ENCODE measurements at places on chromosomes 1 and 21. TPM values are rescaled to one million over a fixed set of nuclear protein-coding genes. Genes with fewer than 3 reads are reported as not detected.

ANGPTL1 gene
- 43.6 TPM for total RNA-seq

ID3 gene
- total RNA-seq, result 17.8 TPM

NENF gene
- total RNA-seq, result 64.2 TPM

CFH gene
- 37.5 TPM for total RNA-seq

RGS2 gene
- total RNA-seq, result 3.5 TPM

- H3K4me3 ChIP-seq, result no peak overlapping the region
- H3K4me1 ChIP-seq, result no peaks in the 10 kb centered on the region
- no peak overlapping the region for H3K27ac ChIP-seq
- no peak for DNase-seq
These were observed 211.2 kb downstream of the PTGER3 start for GRCh38 chr1:70836456-70836855.

- no peaks in the 10 kb centered on the region for H3K4me1 ChIP-seq
- H3K27ac ChIP-seq, result no peak within 1 kb of the TSS
- no peak for DNase-seq
- no peaks in the 10 kb centered on the region for H3K36me3 ChIP-seq
- no peaks in the 10 kb centered on the region for H3K27me3 ChIP-seq
These were observed at the start of gene RAB25 for GRCh38 chr1:156060937-156061636. Gene RAB25 (plus strand): TSS chr1:156061160. CDS start chr1:156061401, 241 bp downstream.

GRCh38 chr1:46605232-46605631 is 1.2 kb upstream of the MKNK1 start:
- peaks cover 2% of the 10 kb centered on the region for H3K36me3 ChIP-seq
- H3K27ac ChIP-seq, result peak overlapping the region; percentile 77
- H3K4me1 ChIP-seq, result peaks cover 32% of the 10 kb centered on the region
- no peaks in the 10 kb centered on the region for H3K27me3 ChIP-seq
- peak overlapping the region; percentile 90 for H3K4me3 ChIP-seq

- H3K27ac ChIP-seq, result no peak overlapping the region
- no peak overlapping the region for H3K4me3 ChIP-seq
- H3K36me3 ChIP-seq, result no peaks in the 10 kb centered on the region
These were observed 419.4 kb downstream of the GPATCH2 start for GRCh38 chr1:217211486-217211885.

- H3K4me3 ChIP-seq, result no peak overlapping the region
- no peak overlapping the region for H3K27ac ChIP-seq
- DNase-seq, result no peak
- H3K36me3 ChIP-seq, result peaks cover 18% of the 10 kb centered on the region
These were observed 45.5 kb downstream of the TOR1AIP2 start for GRCh38 chr1:179831852-179832699.

- H3K27me3 ChIP-seq, result no peaks in the 10 kb centered on the region
- H3K36me3 ChIP-seq, result no peaks in the 10 kb centered on the region
- no peaks in the 10 kb centered on the region for H3K4me1 ChIP-seq
These were observed 22.2 kb downstream of the UBE2T start for GRCh38 chr1:202319381-202320080.

- no peak overlapping the region for H3K4me3 ChIP-seq
- H3K27me3 ChIP-seq, result no peaks in the 10 kb centered on the region
- DNase-seq, result no peak
- H3K27ac ChIP-seq, result no peak overlapping the region
- H3K36me3 ChIP-seq, result peaks cover 82% of the 10 kb centered on the region
These were observed 94.2 kb downstream of the ARHGEF10L start for GRCh38 chr1:17633654-17634053.

DNA sequence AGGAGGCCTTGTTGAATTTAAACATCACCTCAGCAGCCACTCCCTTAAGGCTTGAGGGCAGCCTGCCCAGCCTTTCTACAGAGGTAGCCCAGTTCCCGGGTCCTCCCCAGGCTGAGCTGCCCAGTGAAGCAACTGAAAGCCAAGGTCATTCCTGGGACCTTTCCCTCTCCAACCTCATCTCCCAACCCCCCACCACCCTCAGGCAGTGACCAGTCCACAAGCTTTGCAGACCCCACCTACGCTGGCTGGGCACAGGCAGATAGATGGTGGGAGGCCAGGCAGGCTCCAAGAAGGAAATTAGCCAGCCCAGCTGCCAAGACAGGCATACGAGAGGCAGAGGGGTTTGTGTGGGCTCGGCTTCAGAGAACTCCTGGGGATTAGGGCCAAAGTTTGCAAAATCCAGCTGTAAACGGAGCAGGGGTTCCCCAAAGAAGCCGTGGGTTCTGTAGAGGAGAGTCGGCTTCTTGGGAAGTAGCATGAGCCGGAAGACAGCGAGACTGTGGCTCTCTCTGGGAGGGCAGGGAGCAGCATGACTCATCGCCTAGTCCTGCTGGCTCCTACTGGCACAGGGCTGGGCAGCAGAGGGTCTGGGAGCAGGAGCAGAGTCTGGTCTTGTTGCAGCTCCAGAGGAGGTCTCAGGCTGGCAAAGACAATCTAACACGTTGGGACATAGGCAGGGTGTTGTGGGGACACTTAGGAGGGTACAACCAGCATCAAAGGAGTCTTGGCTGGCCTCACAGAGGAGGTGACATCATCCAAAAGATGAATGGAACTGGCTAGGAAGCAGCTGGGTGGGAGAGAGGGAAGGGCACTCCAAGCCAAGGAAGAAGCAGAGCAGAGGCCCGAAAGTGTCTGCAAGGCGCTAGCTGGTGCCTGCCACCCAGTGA is 2.8 kb upstream of the ZC3H12A start:
- H3K27ac ChIP-seq, result peak overlapping the region; percentile 90
- H3K4me3 ChIP-seq, result peak overlapping the region; percentile 55
- no peaks in the 10 kb centered on the region for H3K27me3 ChIP-seq
- peak; percentile 84 for DNase-seq
- H3K36me3 ChIP-seq, result peaks cover 9% of the 10 kb centered on the region

DNA sequence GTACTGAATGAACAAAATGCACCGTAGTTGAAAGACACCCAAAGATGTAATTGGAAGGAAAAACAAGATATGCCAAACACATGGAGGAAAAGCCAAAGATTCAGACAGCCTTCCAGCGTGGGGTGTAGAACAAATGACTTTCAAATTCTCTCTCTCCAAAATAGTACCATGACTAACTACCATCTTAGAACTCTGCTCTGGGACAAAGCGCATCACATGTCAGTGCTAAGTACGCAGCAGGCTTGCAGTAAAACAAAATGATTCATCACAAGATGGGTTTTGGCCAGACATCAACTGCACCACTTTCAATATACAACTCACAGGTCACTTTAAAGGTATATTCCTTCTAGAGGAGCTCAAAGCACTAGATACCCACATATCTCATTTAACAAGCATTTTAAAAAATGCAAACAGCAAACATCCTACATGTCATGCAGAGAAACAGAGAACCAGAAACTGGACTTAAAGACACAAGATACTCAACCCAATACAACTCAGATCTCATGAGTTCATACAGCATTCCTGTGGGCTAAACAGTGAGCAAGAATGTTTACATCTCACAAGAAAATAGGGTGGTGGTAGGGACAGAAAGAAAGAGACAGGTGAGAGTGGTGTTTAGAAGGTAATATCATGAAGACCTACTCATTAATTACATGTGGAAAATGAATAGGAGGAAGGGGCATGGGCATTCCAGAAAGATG is 75.7 kb downstream of the BCAR3 start:
- no peaks in the 10 kb centered on the region for H3K27me3 ChIP-seq
- no peak for DNase-seq
- H3K27ac ChIP-seq, result peak overlapping the region; percentile 86
- H3K36me3 ChIP-seq, result no peaks in the 10 kb centered on the region
- no peak overlapping the region for H3K4me3 ChIP-seq
- peaks cover 78% of the 10 kb centered on the region for H3K4me1 ChIP-seq

DNA sequence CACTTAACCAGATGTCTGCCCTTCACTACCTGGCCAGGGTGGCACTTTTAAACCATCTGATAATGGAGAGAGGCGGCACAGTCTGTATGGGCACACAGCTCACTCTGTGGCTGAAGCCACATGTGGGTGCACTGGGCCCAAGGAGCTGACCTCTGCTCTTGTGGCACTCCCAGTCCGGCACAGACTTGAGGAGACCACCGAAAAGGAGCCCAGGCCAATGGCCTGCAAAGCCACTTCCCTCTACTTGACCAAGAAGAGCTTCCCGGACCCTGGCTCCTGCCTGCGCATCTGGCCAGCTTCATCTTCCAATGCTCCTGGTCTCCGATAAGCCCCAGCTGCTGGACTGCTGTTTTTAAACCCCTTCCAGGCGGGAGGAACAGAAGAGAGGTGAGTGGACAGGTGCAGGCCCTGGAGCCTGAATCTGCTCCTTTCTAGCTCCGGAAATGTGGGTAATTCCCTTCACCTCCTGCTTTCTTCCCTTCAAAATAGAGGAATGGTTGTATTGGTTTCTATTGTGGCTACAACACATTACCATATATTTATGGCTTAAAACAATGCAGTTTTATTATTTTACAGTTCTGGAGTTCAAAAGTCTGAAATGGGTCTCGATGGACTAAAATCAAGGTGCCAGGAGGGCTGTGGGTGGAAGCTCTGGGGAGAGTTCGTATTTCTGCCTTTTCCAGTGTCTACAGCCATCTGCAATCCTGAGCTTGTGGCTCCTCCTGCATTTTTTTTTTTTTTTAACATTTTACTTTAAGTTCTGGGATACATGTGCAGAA is 11.6 kb downstream of the GNG4 start:
- no peak overlapping the region for H3K27ac ChIP-seq
- no peak overlapping the region for H3K4me3 ChIP-seq
- no peaks in the 10 kb centered on the region for H3K4me1 ChIP-seq
- H3K36me3 ChIP-seq, result no peaks in the 10 kb centered on the region
- H3K27me3 ChIP-seq, result peaks cover 6% of the 10 kb centered on the region

DNA sequence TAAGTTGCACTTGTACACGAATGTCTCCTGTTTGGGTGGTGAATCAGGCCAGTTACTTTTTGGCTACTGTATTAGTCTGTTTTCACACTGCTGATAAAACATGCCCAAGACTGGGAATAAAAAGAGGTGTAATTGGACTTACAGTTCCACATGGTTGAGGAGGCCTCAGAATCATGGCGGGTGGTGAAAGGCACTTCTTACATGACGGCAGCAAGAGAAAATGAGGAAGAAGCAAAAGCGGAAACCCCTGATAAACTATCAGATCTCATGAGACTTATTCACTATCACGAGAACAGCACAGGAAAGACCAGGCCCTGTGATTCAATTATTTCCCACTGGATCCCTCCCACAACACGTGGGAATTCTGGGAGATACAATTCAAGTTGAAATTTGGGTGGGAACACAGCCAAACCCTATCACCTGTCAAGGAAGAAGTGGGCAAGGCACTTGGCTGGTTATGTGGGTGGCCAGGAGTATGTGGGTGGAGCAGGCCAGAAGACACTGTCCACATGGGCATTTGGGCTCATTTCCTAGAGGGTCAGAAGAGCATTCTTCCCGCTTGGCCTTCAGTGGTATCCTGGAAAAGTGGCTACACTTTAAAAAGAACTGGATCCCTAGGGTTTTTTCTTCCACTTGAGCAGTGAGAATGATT is 228.8 kb downstream of the HHAT start:
- no peaks in the 10 kb centered on the region for H3K36me3 ChIP-seq
- no peaks in the 10 kb centered on the region for H3K27me3 ChIP-seq
- H3K27ac ChIP-seq, result no peak overlapping the region
- no peak for DNase-seq

DNA sequence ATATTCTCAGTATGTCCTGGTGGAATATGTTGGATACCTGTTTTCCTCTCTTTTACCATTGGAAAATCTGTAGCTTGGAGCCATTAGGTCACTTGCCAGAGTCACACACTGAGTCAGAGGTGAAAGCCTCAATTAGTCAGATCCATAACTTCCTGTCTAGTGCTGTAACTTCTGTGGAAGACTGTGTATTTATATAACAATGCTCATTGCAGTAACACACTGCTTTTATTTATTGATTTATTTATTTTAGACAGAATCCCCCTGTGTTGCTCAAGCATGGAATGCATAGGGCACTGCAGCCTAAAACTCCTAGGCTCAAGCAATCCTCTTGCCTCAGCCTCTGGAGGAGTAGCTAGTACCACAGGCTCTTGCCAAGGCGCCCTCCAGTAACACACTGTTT is 1.3 kb upstream of the DOCK7 start:
- H3K27ac ChIP-seq, result no peak overlapping the region
- H3K27me3 ChIP-seq, result no peaks in the 10 kb centered on the region
- H3K36me3 ChIP-seq, result no peaks in the 10 kb centered on the region
- H3K4me3 ChIP-seq, result no peak overlapping the region

DNA sequence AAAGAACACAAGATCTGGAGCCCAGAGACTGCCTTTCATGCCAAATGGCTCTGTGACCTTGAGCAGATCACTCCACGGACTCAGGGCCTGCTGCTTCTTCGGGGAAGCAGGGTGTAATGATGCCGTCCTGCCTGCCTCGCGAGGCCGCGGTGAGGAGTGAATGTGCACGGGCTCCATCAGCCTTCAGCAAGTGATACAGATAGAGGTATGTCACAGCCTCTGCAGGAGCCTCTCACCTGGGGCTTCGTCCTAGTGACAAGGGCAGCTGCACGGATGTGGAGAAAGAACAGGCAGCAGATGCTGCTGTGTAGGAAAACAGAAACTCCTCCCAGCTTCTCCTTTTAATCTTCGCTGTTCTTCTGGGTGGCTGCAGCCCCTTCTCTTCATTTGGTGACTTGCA is 127.5 kb downstream of the KCNN3 start:
- H3K27me3 ChIP-seq, result no peaks in the 10 kb centered on the region
- no peak for DNase-seq
- H3K4me3 ChIP-seq, result peak overlapping the region; percentile 31
- H3K36me3 ChIP-seq, result no peaks in the 10 kb centered on the region
- H3K4me1 ChIP-seq, result peaks cover 37% of the 10 kb centered on the region
- H3K27ac ChIP-seq, result peak overlapping the region; percentile 86

DNA sequence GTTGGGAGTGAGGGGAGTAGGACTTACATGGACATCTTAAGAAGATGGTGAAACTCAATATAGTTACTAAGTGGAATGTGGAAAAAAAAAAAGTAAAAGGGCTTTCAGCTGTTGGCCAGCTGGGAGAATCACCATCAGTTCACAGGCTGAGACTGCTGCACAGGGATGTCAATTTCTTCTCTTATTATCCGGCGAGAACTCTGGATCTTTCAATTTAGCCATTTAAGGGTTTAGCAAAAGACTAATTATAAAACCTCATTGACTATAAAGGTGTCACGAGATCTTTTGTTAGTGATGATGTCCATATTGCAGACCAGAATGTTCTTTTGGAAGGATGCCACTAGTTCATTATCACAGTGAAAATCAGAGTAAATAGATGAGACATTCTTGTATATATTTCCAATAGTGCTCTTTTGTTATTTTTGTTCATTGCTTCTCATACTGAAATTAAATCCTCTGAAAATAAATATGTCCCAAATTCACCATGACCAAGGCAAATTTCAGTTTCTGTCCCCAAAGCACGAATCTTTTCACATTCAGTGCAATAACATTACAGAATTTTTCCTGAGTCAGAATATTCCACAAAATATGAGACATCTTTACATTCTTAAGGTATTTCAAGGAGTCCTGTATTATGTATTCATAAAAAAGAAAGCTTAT is 266.1 kb downstream of the DNM3 start:
- H3K4me1 ChIP-seq, result no peaks in the 10 kb centered on the region
- no peak for DNase-seq
- H3K4me3 ChIP-seq, result no peak overlapping the region
- no peak overlapping the region for H3K27ac ChIP-seq

- H3K4me3 ChIP-seq, result no peak overlapping the region
- no peak overlapping the region for H3K27ac ChIP-seq
- H3K4me1 ChIP-seq, result peaks cover 8% of the 10 kb centered on the region
- no peaks in the 10 kb centered on the region for H3K27me3 ChIP-seq
These were observed 3.3 kb upstream of the CACYBP start for GRCh38 chr1:174996476-174996875.

GRCh38 chr1:55172272-55172671 is 42.9 kb downstream of the USP24 start:
- no peaks in the 10 kb centered on the region for H3K27me3 ChIP-seq
- H3K27ac ChIP-seq, result peak overlapping the region; percentile 58
- H3K36me3 ChIP-seq, result no peaks in the 10 kb centered on the region

Measured in psoas muscle (tissue), 8 donors.